Activated T-cell treated with anti-CD3 and anti-CD28 coated beads, Interleukin-2, amount 50 U/mL, for 1 hour (primary cell): ENCODE measurements at places on chromosomes 5 and 9.

DNA sequence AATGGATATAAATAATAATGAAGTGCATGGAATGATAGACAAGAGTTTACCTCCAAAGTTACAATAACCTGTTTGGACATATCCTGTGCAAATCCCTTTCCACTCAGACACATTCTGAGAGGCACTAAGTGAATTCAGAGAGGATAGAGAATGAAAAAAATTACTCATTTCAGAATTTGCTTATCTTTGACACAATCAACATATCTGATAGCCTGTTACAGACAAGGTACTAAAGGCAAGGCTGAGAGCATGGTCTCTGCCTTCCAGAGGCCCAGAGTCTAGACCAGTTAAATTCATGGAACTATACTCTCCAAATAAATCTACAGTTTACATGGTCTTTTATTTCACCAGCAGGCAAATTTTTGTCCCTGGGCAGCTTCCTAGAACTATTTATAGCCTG, 371.8 kb upstream of the PTGER4 start:
- no peak for DNase-seq

GRCh38 chr9:125821078-125821477, 73.9 kb downstream of the PBX3 start:
- DNase-seq = no peak

- DNase-seq = no peak
Observed at GRCh38 chr5:32225445-32225844, 51.3 kb upstream of the GOLPH3 start.

GRCh38 chr5:180486636-180487149, 7.5 kb upstream of the CNOT6 start:
- no peak for DNase-seq

GRCh38 chr5:151605559-151605958, 14.4 kb upstream of the FAT2 start:
- no peak for DNase-seq

GRCh38 chr5:80308526-80308925, 11.3 kb upstream of the SPZ1 start:
- DNase-seq = no peak

GRCh38 chr5:18281947-18282581, 647.8 kb downstream of the TAF11L14 start:
- no peak for DNase-seq

- DNase-seq = no peak
Observed at GRCh38 chr9:8172000-8172399, 372.4 kb upstream of the DMAC1 start.

DNA sequence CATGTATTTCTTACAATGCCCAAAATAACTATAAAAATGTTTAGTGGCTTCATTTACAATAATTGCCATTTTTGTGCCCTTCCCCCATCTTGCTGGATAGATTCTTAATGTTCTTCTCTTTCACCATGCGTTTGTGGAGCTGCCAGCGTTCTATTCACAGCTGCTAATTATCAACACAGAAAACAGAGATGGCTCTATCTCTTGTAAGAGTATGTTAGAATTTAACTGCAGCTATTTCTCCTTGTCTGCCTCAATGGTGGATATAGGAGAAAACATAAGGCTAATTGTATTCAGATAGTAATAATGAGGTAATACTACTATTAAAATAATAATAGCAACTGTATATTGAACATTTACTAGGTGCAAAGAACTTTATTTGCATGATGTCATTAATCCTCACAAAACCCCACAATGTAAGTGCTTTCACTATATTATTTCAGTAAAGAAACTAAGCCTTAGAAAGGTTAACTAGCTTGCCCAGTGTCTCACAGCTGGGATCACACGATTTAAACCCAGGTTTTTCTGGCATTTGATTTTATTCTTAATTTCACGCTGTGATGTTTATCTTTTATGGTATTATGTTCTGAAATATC, 50.1 kb downstream of the JAKMIP2 start:
- DNase-seq = no peak
